ENCODE measurements at places on chromosomes 5 and 9. TPM values are rescaled to one million over a fixed set of nuclear protein-coding genes. Genes with fewer than 3 reads are reported as not detected.

CARTPT gene
- not detected for total RNA-seq

HRH2 gene
- total RNA-seq: 10.6 TPM

PCSK5 gene
- total RNA-seq: 14.7 TPM

HINT2 gene
- 55.1 TPM for total RNA-seq

LSM11 gene
- 2.8 TPM for total RNA-seq

- no peak for DNase-seq
- H3K36me3 ChIP-seq: peaks cover 46% of the 10 kb centered on the region
Observed at GRCh38 chr9:131496844-131497405, 5.8 kb upstream of the POMT1 start.

DNA sequence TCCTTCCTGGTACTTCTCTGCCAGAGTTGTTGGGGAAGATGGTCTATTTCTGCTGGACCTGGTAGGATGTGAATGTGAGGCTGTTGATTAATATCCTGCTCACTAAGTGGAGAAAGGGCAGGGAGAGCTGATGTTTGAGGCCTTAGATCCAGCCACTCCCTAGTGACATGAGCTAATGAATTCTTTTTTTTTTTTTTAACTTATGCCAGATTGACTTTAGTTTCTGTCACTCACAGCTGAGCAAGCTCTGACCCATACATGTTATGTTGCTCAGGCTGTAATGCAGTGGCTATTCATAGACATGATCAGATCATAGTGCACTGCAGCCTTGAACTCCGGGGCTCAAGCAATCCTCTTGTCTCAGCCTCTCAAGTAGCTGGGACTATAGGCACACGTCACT, 75.1 kb upstream of the SPRY4 start:
- no peaks in the 10 kb centered on the region for H3K36me3 ChIP-seq
- no peak overlapping the region for H3K4me3 ChIP-seq
- no peak overlapping the region for H3K27ac ChIP-seq
- no peaks in the 10 kb centered on the region for H3K27me3 ChIP-seq
- H3K4me1 ChIP-seq: no peaks in the 10 kb centered on the region

DNA sequence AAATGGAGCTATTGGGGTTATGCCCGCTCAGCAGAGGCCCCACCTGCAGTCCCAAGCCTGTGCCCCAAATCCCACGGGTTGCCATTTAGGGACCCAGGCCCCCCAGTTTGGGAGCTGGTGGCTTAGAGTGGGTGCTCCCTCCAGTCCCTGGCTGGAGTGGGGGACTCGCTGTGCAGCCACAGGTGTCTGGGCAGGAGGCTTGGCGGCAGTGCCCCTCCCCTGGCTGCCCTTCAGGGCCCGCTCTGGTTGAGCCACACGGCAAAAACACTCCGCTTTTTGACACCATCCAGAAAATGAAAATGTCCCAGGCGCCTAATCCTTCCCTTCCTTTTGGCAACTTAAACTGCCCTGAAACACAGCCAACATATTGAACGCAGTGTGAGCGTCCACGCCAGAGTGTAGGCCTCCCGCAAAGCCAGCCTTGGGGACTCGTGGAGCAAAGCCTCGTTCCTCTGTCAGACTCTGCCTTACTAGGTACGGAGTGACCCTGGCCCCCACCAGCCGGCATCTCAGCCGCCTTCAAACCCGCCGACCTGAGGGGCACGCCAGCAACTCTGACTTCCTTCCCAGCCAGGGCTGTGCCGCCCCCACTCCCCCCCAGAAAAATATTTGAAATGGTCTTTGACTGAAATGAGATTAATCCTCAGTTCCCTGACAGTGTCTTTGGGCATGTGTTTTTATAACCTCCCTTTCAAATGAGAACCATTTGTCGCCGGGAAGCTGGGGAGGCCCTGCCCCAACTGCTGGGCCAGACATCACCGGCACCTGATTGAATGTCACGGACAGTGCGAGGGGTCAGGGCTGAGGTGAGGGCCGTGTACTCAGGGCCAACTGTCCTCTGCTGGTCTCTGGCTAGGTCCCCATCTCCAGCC, 98.5 kb upstream of the LMX1B start:
- H3K4me3 ChIP-seq: no peak overlapping the region
- no peaks in the 10 kb centered on the region for H3K36me3 ChIP-seq
- no peak overlapping the region for H3K27ac ChIP-seq
- H3K4me1 ChIP-seq: no peaks in the 10 kb centered on the region
- DNase-seq: no peak

GRCh38 chr5:97297063-97297703, 114.1 kb upstream of the RIOK2 start:
- DNase-seq: no peak
- H3K36me3 ChIP-seq: no peaks in the 10 kb centered on the region
- H3K4me1 ChIP-seq: no peaks in the 10 kb centered on the region
- H3K27me3 ChIP-seq: no peaks in the 10 kb centered on the region
- H3K4me3 ChIP-seq: no peak overlapping the region

- peak; percentile 91 for DNase-seq
- no peaks in the 10 kb centered on the region for H3K27me3 ChIP-seq
- H3K4me3 ChIP-seq: peak overlapping the region; percentile 61
- H3K27ac ChIP-seq: peak overlapping the region; percentile 69
Observed at GRCh38 chr5:140345919-140346347, 470 bp downstream of the HBEGF start.

GRCh38 chr5:58836351-58836750, 253.5 kb downstream of the RAB3C start:
- H3K4me3 ChIP-seq: no peak overlapping the region
- H3K36me3 ChIP-seq: no peaks in the 10 kb centered on the region
- no peak for DNase-seq
- H3K27ac ChIP-seq: no peak overlapping the region
- no peaks in the 10 kb centered on the region for H3K27me3 ChIP-seq

DNA sequence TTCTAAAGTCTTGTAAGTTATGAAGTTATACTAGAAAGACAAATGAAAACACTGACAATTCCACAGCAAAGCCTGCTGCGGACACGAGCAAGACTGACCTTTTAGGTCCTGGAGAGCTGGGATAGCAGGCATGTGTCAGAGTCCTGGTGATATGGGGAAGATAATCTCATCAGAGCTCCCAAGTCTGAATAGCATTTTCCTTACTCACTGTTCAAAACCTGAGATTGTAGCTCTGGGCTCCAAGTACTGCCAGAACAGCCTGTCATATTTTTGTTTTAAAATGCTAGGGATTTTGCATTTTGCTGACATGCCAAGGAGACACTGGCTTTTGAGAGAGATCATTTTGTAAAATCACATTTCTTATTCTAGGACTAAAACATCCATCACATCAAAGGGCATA, 90.1 kb downstream of the DRD1 start:
- no peak for DNase-seq
- no peaks in the 10 kb centered on the region for H3K36me3 ChIP-seq
- no peaks in the 10 kb centered on the region for H3K27me3 ChIP-seq
- H3K27ac ChIP-seq: no peak overlapping the region

DNA sequence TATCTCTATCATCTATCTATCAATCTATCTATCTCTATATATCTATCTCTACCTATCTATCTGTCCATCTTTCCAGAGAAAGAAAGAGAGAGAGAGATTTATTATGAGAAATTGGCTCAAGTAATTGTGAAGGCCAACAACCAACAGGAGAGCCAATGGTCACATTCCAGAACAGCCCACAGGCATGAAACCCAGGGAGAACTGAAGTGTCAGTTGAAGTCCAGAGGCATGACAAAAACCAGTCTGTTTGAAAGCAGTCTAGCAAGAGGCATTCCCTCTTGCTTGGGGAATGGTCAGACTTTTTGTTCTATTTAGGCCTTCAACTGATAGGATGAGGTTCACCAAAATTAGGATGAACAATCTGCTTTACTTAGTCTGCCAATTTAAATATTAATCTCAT, 87.6 kb upstream of the PLCXD3 start:
- no peak overlapping the region for H3K4me3 ChIP-seq
- no peak for DNase-seq
- H3K27ac ChIP-seq: no peak overlapping the region

- H3K27me3 ChIP-seq: no peaks in the 10 kb centered on the region
- no peaks in the 10 kb centered on the region for H3K36me3 ChIP-seq
- no peaks in the 10 kb centered on the region for H3K4me1 ChIP-seq
- no peak for DNase-seq
- no peak overlapping the region for H3K4me3 ChIP-seq
Observed at GRCh38 chr9:7161469-7161868, 403.7 kb downstream of the KDM4C start.

GRCh38 chr5:173153842-173154241, 9.5 kb downstream of the BNIP1 start:
- no peaks in the 10 kb centered on the region for H3K4me1 ChIP-seq
- H3K4me3 ChIP-seq: no peak overlapping the region
- no peaks in the 10 kb centered on the region for H3K27me3 ChIP-seq
- H3K27ac ChIP-seq: no peak overlapping the region

DNA sequence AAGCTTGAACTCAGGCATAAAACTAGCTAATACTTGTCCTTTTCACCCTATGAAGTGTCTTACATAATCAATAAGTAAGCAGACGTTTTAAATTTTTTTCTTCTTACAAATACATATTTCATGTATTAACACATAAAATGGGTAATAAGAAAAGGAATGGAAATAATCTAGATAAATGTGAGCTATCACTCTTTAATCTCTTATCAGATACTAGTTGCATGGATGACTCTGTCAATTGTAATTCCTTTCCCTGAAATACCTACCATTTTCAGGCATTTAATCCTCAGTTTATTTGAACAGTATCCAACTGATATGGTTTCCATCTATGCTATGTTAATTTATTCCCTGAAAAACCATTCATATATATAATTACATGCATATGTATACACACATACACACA, 166.0 kb upstream of the RGS7BP start:
- no peak overlapping the region for H3K4me3 ChIP-seq
- H3K36me3 ChIP-seq: no peaks in the 10 kb centered on the region
- no peaks in the 10 kb centered on the region for H3K4me1 ChIP-seq

GRCh38 chr9:79568337-79569101, 3.2 kb upstream of the TLE4 start:
- peaks cover 3% of the 10 kb centered on the region for H3K4me1 ChIP-seq
- H3K4me3 ChIP-seq: no peak overlapping the region
- no peak for DNase-seq
- H3K27ac ChIP-seq: no peak overlapping the region
- no peaks in the 10 kb centered on the region for H3K36me3 ChIP-seq

DNA sequence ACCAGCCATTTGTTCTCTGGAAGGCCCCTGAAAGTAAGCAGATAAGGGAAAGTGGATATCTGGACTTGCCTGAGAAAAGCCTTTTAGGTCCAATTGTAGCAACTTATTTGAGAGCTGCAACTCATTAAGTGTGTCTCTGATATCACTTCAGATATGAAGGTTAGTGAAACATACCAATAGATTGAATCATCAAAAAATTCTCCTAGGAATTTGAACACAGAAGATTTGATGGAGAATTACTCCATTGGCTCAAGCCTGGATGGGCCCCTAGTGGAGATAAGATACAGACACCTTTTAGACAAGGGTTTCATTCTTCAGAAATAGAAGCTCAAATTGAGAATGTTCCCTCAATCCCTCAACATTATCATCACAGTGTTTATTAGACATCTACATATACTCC, 356.7 kb downstream of the NDUFS4 start:
- no peaks in the 10 kb centered on the region for H3K27me3 ChIP-seq
- no peak overlapping the region for H3K27ac ChIP-seq
